ENCODE measurements at places on chromosomes 1 and 21.

DNA sequence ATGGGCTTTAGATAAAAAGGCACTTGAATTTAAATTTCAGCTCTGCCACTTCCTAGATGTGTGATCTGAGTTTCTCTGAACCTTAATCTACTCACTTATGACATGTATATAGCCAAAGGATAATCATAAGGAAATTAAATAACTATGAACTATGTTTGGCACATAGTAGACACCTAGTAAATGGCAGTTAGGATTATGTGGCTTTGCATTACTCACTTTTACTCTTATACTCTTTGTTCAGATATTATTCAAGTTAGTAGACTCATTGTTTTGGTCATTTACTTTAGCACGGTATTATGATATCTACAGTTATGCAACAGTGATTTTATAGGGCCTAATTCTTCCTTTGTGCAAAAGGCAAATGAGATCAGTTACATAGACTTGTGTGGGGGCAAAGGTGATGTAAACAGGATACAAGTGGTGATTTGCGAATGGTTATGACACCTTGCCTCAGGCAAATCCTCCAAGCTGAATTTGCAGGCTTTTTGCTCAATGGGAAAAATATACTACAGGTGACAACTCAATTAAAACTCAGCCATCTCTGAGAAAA is 297.2 kb upstream of the PBX1 start:
- no peak for DNase-seq

DNA sequence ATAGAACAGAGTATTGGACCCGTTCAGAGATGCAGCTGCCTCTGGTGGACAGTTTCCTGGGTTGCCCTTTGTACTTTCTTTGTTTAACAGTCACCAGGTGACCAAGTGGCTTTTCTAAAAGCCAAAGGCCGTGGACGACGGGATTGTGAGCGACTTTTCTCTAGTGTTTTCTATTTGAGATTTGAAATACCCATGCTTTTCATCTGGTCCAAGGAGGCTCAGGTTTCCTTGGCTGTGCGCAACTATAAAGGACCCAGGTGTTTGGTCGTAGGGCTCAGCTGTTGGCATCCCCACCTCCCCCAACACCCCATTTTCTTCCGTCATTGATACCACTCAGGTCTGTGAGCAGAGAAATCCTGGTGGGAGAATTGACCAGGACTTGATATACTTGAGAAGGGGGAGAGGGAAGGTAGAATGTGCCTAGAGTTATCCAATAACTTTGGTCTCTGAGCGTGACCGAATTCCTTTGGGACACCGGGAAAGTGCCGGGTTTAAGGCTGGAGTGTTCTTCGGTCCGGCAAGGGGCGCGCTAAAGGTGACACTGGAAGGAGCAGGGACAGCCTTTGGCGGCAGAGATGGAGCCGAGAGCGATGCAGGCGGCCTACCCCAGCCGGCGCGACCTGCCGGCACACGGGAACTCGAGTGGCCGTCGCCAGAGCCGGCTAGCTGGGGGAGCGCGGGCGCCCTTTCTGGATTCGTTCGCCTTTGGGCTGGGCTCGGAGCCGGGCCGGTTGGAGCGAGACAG is 83.4 kb upstream of the BMP8A start:
- peak; percentile 57 for DNase-seq

DNA sequence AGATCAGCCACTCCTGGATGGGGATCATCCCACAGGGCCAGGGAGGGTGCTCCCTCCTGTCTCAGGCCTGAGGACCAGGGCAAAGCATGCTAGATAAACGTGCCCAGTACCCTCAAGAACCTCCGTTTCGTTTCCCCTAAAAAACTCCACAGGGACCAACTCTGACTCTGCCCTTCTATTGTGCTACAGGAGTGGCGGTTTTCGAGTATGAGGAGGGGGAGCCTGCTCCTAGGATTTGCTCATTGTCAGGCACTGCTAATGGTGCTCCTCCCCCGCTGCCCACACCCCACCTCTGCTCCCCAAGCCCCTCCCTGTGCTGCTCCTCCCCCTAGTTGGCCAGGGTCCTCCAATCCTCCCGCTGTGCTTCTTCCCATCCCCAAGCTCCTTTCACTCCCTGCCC is 32.0 kb downstream of the PGBD5 start:
- no peak for DNase-seq

DNA sequence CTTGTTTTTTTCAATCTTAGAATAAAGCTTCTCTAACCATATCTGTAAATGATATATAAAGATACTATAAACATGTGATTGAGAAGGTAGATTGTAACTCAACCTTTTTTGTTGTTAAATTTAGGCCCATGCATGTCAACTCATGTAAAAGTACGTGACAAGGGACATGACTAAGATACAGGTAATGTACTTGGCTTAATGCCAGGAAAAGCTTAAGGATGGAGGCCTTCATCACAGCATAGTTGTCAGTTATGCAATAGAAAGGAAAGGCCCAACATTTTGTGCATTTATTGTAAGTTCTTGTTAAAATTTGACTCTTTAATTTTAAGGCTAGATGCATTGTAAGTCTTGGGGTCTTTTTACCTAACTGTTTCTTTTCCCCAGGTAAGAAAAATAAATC is 305.1 kb downstream of the LTN1 start:
- DNase-seq, result no peak

DNA sequence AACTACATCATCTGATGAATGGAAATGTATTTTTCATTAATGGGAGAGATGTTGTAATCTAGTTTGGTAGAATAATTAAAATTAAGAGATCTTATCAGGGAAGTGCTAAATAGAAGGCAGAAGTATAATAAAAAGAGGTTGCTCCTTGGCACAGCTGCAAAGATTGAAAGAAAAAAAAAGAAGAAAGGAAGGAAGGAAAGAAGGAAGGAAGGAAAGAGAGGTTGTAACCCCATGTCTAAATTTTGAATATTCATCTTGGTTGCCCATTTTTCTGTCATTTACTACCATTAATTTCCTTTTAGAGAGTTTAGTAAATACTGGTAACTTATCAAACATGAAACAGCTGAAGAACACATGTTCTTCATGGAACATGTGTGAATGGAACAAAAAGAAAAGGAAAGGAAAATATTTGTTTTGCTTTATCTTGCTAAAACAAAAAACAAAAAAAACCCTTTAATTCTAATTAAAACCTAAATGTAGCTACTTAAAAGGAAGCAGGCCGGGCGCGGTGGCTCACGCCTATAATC is 10.5 kb upstream of the MDM4 start:
- no peak for DNase-seq

DNA sequence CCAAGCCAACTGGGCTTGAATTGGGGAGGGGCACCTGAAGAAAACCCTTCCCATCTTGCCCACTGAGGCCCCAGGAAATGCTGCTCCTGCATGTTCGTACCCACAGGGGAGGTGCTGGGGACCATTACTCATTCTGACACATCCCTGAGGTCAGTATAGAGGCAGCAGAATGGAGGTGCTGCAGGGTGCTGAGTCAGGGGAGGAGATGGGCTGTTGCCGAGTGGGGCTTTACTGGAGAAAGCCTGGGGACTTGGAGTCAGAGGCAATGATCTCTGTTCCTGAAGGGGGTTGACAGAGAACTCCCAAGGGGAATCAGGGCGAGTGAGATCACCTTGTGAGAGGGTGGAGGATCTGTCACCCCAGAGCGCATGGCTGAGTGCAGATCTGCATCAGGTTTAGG is 40.2 kb upstream of the KCNA10 start:
- DNase-seq, result no peak

GRCh38 chr1:235052067-235053008 is 76.3 kb downstream of the TOMM20 start:
- no peak for DNase-seq

DNA sequence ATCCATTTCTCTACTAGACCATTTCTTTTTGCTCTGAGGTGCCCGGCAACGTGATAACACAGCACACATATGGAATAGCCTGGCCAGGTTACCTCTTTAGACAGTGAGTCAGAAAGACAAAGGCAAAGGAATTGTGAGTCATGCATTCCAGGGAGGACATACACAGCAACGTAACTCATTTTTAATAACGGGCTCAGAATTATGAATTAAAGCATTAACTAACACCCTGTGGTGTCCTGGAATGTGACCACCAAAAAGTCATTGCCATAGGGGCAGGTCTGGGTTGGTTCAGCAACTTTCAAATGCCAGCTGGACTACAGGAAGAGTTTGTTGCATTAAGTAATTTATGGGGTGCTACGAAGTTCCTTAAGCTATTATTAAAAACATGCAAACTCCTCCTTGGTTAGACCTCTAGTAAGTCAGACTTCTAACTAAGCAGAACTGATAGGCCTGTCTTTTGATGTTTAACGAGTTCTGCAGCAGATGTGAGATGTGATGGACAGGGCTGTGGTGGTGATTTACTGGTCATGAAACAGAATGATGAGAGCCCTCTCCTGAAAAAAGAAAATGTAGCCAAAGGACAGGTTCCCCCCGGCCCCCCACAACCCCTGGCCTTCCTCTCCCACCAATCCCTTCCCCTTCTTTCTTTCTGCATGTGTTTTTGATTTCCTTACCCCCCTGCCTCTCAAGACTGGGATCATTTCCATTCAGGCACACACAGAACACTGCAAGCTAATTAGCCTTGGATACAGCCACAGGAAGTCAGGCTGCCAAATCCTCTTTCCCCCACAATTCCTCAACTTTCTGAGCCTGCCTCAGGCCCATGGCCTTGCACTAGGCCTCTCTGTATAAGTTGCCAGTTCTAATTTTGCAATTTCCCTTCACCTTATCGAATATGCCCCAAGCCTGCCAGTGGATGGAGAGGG is 88.9 kb upstream of the HAO2 start:
- no peak for DNase-seq

DNA sequence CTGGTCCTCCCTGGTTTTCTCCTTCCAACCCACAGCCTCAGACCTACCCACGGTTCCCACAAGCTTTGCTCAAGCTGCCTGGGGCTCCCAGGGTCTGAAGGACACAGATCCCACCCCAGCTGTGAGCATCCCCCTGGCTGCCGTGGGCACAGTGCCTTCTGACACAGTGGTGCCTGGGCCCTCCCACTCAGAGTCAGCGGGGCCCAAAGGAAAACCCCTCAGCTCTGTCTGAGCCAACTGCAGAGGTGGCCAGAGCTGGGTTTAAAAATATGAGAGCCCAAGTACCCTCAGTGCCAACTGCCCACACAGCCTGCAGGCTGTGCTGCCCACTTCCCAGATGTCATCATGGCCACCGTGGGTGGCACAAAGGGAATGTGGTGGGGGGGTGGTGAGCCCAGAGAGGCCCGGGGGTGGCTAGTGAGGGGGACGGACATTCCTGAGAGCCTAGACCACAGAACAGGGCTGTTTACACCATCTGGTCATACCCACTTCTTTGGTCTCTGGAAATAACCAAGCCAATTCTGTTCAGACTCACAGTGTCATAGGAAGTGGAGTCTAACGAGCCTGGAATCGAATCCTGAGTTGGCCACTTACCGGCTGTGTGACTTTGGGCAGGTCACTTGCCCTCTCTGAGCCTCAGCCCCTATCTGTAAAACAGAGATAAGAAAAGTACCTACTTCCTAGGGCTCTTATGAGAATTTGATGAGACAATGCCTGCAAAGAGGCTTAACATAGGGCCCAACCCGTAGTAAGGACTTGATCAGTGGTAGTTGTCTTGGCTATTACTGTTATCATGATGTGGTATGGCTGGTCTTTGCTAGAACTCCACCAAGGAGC is 85.5 kb downstream of the CAMK2N1 start:
- DNase-seq, result no peak

DNA sequence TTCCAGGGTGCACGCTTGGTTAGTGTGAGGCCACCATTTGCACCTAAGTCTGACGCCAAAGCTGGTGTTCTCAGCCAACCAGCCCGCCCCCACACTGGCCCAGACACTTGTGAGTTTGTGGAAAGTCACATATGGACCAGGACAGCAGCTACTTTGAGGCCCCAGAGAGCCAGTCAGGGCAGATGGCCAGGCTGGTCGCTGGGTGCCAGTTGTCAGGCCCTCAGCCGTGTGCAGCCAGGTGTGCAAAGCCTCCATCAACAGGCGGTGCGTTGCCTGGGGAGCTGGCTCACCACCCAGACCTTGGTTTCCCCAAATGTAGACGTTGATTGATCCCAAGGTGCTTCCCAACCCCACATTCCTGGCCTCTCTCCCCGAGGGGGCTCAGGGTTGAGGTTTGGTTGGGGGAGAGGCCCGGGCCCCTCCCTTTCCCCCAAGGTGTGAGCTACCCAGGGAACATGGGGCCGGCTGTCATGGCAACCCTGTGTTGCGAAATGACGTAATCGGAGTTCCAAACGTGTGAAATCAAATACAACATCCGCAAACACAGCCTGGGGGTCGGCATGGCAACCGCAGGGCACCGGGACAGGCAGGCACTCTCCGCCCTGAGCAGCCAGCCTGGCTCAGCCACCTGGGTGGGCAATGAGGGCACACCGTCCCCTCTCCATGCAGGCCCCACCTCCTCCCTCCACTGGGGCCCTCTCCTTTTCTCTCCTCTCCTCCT is 42.2 kb upstream of the WNT4 start:
- peak; percentile 88 for DNase-seq

DNA sequence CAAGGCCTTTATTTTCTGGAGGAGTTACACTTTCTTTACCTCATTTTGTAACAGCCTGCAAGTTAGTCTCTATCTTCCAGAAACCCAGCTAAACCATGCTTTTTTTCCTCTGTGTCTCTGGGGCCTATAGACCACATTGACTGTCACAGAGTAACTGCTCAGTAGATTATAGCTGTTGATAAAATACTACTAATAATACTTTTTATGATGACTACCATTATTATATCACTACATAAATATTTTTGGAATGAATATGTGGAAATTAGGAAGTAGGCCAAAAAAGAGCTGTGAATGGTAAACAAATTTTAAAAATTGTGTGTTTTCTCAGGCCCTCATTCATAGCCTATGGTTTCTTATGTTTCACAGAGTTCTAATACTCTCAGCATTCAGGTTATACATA is 233.1 kb upstream of the USP24 start:
- no peak for DNase-seq

DNA sequence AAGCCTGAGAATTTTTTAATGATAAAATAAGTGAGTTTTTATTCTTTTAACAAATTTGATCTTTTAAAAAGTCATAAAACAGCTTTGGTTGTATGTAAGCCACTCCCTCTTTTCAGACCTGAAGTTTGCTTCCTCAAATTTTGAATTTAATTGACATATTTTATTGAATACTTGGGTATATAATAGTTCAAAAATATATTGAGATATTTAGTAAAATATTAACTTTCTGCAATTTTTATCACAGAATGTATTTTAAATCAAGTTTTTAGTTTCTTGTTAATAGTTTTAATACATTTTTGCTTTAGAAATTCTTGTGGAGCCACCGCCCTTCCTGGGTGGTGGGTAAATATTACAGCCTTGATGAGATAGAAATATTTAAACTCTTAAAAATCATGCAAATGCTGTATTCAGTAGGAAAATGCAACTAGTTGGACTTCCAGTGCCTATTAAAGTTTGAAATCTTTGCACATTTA is 867 bp downstream of the PTPRC start:
- DNase-seq, result no peak

DNA sequence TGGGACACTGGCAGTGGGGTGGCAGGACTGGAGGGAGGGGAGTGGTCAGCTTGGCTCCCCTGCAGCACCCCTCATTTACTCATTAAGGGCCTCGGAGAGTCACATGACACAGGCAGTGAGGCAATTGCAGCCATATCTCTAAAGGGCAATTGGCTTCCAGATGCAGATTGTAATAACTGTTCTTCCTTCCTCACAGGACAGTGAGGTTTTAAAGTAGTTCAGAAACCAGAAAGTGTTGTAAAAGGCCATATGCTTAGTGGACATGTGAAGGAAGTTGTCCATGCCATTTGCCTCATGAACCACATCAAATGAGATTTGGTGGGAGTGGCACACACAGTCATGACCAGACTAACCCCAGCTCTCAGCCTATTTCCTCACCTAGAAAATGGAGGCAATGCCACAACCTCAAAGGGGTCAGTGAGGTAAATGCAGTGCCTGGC is 11.1 kb downstream of the MTX1 start:
- peak; percentile 43 for DNase-seq

All from DMS153 (cell line).